ENCODE measurements at places on chromosomes 13 and 19.

DNA sequence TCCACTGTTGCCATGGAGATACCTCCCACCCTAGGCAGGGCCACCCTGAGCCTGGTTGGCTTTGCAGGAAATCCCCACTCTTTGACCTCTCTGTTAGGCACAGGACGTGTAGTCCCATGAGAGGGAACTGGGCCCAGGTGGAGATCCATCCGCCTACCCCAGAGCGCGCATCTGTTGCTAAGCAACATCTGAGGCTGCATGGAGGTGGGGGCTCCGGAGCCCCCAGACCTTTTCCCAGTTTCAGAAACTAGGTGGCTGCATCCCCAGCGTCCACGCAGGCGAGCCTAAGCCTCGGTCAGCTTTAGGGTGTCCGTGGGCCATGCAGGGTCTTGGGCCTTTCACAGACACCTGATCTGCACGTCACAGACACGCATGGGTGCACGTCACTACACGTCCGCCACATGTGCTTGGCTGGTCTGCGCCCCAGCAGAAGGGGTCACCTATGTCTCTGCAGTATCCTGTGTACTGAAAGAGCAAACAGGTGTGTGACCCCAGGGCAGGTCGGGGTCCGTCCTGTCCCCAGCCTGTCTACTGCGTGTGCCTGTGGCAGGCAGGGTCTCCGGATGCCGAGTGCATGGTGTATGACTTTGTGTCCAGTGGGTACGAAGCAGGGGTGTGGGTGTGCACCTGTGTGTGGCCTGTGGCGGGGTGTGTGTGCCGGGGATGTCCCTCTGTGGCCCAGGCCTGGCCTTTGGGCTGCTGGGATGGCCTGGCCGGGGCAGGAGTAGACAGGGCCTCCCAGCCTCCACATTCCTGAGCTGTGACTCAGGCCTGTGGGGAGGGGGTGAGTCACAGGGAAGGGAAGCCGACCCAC, 4.1 kb upstream of the CIRBP start:
- no peak for DNase-seq

- no peak for DNase-seq
Observed at GRCh38 chr13:111344471-111345191, 24.2 kb downstream of the TEX29 start.

GRCh38 chr13:98026457-98026857, 73.0 kb downstream of the IPO5 start:
- no peak for DNase-seq

GRCh38 chr13:111431206-111431605, 110.8 kb downstream of the TEX29 start:
- DNase-seq, result no peak

DNA sequence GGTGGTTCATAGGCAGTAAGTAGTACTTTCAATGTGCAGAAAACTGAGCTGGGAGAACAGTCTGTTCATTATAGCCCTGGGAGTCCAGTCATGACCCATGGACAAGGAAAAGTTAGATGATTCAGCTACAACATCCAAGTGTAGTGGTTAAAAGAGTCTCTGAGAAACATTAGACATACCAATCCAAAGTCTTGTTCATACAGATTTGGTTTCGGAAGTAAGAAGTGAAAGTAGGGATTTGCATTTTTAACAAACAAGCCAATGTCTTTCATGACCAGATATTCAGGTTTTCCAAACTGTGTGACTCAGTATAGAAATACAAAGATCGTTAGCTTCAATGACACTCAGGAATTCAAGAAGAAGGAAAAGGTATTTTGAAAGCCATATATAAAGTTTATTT, 345.3 kb downstream of the SLITRK1 start:
- DNase-seq, result no peak
